ENCODE measurements at places on chromosomes 12 and 14.

DNA sequence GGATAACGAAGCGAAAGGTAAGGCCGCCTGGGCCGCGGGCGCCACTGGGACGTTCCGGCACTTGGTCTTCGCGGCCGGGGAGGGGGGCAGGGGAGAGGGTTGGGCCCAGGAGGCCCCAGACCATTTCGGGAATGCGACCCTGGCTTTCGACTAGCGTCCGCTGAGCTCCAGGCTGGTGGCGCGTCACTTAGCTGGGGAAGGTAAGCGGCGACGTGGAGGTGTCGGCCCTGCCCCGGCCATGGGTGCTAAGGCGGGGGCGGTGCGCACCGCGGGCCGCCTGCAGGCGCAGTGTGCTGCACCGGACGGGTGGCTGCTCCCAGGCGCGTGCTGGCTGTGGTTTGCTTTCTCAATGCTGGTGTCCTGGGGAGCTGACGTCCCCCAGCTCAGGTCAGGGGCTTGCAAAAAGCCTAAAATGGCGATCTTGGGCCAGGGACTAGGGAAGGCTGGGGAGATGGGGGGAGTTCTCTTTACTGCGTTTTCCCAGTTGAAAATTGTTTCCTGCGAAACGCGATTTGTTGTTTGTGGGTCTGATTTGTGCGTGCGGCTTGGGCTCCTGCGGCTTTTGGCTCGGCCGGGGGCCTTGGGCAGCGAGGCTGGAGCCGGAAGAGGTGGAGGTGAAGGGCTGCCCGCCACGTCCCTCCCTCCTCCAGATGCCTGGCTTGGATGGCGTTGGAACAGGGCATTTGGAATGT, 1.2 kb downstream of the HOXC10 start:
- DNase-seq: no peak

GRCh38 chr12:125436686-125437085, 371.5 kb downstream of the AACS start:
- DNase-seq: no peak

DNA sequence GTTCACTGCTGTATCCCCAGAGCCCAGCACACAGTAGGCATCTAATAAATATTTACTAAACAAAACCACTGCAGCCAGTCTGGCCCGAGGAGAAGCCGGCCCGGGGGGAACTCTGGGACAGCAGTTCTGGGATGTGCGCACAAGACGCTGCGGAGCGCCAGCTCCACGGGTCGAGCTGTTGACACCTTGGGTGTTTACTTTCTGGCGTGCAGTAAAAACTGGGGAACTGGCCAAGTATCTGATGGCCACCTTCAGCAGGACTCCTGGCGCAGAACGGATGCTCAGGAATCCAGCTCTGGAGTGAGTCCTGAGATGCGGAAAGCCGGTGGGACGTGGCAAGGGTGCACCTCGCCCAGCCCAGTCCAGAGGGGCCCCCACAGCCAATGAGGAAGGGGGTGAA, 65.6 kb downstream of the NCOR2 start:
- no peak for DNase-seq

DNA sequence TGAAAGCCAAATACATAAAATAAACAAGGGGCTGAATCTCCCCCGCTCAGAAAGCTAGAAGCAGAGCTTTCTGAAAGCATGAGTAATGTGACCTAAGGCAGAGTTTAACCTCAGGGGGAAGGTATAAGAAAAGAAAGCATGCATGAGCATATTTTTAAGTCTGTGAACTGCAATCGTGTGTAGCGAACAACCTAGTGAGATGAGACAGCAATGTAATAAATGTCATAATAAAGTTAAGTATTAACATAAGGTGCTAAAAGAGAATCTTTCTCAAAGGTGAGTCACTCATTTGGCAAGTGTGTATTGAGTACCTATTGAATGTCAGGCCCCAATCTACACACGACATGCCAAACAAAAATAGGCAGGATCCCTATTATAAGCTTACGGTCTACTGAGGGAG, 14.2 kb upstream of the WDR20 start:
- DNase-seq: no peak

DNA sequence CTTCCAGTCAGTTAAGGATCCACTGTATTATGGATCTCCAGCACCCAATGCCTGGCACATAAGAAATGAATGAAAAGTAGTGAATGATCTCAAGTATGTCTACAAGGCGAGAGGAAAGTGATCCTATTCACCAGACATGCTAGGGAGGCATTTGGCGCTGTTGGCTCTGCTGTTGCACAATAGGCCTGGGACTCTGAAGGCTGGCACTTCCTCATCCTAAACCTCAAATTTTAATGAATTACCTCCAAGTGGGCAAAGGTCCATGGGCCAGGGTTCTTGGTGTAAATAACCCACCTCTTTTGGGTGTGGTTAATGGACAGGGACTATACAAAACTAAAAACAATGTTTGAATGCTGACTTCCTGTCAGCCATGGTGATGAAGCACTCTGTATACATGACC, 173.4 kb upstream of the PZP start:
- DNase-seq: no peak

GRCh38 chr14:69315301-69315700, 55.3 kb downstream of the GALNT16 start:
- DNase-seq: no peak

- no peak for DNase-seq
Measured at GRCh38 chr12:65926119-65926908, 102.0 kb downstream of the HMGA2 start.

GRCh38 chr14:71931492-71932228, 569 bp upstream of the RGS6 start:
- DNase-seq: no peak

- DNase-seq: no peak
Measured at GRCh38 chr12:93365616-93366405, 11.9 kb upstream of the NUDT4 start.

DNA sequence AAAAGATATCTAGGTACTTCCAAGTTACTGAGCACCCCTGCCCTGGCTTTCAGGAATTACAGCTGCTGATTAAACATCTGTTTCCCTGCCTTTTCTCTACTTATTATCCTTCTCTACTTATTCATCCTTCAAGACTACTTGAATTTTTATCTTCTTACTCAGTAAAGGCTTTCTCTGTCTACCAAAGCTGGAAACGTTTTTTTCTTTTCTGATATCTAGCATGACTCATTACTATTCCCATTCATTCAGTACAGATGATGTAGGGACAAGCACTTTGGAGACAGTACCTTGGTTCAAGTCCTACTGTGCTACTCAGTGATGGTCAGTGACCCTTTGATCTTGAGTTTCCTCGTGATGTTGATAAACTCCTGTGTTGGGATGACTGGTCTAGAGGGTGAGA, 848.7 kb downstream of the NRXN3 start:
- DNase-seq: no peak

DNA sequence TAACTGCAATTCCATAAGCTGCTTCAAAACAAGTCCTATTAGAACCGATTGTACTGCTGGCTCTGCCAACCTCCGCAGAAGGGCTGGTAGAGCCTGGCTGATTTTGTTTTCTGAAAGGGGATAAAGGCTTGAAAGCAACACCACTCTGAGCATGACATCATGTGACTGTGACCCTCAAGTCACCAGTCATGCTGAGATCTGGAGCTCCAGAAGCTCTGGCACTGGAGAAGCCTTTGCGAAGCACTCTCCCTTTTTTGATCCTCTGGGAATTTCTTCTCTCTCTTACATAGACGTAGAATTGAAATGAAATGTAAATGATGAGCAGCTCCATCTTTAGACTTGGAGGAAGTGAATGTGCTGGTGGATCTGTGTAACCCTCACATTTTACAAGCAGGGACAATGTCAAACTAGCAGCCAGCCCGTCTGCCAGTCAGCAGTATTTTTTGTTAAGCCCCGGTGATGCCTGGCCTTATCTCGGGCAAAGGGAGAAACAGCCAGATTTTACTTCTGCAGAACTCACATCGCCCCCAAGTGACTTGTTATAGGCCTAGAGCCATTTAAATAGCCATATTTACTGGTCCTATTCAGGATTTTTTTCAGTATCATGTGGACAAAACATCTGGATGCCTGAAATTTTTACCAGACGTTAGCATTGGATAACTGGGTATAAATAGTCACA, 112.1 kb upstream of the NPAS3 start:
- DNase-seq: no peak

Data from GDM1 (cell line).